ENCODE measurements at places on chromosomes 11 and 22.

DNA sequence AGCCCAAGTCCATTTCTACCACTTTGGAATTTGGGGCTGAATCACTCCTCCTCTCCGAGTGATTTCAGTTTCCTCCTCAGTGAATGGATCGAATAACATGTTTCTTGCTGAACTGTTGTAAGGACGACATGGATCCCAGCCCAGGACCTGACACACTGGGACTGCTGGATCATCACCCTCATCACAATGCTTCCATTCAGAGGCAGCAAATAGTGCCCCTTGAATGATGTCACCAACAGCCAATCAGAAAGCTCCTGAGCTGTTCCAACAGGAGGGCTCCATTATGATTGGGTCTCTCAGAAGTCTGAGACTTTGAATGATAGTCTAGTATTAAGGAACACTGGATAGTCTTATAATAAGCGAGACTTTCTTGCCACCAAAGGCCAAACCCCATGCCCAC, 158.9 kb downstream of the MYO18B start:
- DNase-seq: no peak

DNA sequence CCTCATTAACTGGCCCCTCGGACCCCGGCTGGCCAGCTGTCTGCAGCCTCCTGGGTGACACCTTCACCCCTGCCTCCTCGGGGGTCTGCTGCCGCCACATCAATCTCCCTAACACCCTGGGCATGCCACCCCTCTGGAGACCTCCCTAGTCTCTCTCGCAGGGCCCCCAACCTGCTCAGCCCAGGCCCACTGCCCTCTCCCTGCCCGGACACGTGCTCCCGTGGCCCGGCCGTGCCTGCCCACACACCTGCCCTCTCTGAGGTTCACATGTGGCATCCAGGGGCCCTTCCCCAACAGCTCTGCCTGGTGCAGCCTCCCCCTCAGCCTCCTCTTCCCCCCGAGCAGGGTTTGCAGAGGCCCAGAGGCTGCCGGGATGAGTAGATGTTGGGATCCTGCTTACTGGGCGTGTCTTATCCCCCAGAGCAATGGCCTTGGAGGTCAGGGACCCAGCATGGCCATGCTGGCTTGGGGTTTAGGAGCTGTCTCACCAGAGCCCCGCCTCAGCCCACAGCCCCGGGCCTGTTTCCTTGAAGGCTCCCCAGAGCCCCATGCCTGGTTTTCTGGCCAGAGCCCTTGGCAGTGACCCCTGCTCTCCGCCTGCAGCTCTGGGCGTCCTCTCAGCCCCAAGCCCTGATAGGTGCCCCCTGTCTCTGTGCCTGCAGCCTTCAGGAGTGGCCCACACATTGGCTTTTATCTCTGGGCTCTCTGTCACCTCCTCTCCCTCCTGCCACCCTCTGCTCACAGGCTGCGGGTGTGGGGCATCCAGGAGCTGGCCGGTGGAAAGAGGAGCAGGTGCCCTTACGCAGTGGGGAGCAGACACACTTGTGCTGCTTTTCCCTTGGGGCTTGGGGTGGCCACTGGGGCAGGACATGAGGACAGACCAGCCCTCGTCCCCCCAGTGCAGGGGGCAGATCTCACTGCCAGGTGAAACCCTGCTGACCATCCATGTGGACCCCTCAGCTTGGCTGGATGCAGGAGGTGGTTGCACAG, 25.7 kb upstream of the SEPTIN5 start:
- no peak for DNase-seq

DNA sequence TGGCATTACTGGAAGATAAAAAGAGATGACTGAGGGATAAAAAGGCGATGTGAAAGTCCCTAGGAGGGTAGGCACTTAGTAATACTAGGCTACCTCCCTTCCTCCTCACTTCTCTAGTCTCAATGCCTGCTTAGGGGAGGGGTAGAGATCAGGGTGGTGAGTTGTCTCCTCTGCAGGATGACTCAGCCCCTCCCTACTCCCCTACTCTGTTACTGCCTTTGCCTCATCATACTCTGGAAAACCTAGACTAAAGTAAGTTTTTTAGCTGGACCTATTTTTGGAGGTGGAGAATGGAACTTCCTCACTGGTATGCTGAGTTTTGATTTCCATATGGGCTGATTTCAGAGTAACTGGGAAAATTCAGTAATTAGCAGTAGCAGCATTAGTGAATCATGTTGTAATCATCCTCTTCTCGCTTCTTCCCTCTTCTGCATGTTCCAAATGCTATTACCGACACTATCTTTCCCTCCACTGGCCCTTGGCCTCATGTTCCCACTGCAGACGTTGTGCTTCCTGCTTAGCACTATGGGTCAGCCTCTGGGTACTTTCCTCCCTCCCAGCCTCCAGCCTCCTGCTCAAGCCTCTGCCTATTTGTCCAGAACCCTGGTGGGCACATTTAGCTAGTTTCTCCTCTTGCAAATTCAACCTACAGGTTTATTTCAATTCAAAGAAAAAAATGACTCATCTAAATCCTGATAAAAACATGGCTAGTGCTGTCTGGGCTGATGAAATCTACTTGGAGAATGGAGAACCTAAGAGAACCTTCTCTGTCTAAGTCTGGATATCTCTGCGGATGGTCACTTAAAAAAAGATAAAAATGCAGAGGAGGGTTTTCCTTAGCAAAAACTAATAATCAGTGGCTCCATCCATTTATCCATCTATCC, 281.7 kb downstream of the ST3GAL4 start:
- no peak for DNase-seq

- no peak for DNase-seq
Observed at GRCh38 chr22:43110927-43111623, 525 bp downstream of the BIK start.

GRCh38 chr22:25514436-25515180, 49.9 kb upstream of the GRK3 start:
- DNase-seq: no peak

- DNase-seq: no peak
Observed at GRCh38 chr11:72921028-72921716, 107.0 kb downstream of the ATG16L2 start.

DNA sequence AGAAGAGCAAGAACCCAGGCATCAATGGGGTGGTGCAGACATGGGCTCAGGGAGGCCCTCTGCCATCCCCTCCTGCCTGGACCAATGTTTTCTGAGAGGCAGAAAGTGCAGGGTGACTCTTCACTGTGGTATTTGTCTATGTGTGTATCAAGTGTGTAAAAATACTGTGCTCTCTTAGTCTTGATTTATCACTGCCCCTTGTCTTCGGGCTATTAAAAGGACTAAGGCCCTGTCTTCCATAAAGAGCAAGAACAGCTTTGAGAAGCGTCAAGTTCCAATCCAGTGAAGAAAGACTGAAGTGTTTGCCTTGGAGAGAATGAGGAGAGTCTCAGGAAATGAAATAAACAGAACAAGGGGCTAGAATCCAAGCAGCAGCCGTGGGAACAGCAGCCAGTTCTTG, 14.4 kb downstream of the PRSS23 start:
- DNase-seq: no peak

GRCh38 chr11:111347723-111348115, 31.4 kb downstream of the POU2AF1 start:
- DNase-seq: no peak

GRCh38 chr11:121418625-121419114, 33.4 kb upstream of the SORL1 start:
- DNase-seq: no peak

DNA sequence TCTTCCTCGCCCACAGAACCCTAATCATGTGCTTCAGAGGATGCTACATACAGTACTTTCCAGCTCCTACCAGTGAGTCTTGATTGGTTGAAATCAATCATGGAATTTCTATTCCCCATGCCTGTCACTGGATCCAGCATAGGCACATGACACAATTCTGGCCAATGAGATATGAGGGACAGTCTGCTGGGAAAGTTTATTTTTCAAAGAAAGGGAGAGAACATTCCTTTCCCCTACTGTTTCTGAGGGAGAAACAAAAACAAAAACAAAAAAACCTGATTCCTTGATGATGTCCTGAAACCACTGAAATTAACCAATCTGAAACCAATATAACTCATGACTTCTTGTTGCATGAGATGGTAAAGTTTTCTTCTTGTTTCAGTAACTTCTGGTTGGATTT, 3.3 kb upstream of the RCN1 start:
- DNase-seq: no peak

- peak; percentile 4 for DNase-seq
Observed at GRCh38 chr11:79546351-79546750, 105.5 kb upstream of the TENM4 start.

DNA sequence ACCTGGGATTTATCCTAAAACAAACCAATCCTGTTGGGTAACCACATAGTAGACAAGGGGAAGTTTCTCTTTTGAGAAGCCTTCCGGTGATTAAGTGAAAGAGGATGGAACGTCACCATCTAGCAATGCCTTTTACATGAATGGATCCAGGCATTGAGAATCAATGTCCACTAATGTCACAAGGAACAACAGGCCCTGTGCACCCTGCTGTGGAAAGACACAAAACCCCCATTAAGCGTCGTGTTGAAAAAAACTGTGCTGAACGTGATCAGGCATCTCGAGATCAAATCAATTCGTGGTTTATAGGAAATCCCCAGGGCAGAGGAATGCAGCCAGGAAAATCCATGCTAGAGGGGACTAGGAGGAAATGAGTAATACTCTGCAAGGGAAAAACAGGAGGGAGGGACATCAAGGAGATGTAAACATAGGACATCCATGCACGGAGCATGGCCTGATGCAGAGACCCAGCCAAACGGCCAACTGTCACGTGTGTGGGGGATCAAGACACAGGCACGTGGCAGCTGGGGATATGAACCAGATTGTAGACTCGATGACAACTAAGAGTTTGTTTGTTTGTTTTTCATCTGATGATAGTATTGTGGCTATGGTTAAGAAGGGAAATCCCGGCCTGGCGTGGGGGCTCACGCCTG, 38.6 kb upstream of the CARS1 start:
- DNase-seq: no peak

DNA sequence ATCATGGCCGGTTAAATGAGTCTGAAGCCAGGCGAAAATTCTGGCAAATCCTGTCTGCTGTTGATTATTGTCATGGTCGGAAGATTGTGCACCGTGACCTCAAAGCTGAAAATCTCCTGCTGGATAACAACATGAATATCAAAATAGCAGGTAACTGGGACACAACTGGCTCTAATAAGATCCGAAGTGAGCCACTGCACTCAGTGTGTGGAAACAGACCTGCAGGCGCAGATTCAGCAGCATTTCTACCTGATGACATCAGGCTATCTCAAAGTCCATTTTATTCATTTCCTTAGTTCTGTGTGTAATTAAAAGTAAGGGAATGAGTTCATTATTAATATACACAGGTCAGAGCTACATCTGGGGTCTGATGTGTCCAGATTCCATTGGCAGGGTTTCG, 78.2 kb downstream of the PPP2R1B start:
- DNase-seq: no peak

- peak; percentile 38 for DNase-seq
Observed at GRCh38 chr11:7524462-7525235, 10.8 kb downstream of the PPFIBP2 start.

DNA sequence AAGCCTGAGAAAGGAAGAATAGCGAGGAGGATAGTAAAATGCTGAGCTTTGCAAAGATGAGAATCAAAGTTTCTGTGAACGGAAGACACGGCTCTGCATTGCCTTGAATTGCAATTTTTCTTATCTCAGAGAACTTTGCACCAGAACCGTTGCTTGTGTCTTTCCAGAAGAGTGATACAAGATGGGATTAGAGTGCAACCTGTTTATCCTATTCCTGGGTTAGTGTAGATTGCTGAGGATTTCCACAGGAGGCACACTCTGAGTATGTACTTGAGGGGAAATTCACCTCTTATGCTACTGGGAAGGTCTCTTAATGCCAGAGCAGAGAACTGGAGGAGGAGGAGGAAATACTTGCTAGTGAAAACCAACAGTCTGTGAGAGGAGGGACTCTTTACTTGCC, 377.5 kb downstream of the OPCML start:
- no peak for DNase-seq

DNA sequence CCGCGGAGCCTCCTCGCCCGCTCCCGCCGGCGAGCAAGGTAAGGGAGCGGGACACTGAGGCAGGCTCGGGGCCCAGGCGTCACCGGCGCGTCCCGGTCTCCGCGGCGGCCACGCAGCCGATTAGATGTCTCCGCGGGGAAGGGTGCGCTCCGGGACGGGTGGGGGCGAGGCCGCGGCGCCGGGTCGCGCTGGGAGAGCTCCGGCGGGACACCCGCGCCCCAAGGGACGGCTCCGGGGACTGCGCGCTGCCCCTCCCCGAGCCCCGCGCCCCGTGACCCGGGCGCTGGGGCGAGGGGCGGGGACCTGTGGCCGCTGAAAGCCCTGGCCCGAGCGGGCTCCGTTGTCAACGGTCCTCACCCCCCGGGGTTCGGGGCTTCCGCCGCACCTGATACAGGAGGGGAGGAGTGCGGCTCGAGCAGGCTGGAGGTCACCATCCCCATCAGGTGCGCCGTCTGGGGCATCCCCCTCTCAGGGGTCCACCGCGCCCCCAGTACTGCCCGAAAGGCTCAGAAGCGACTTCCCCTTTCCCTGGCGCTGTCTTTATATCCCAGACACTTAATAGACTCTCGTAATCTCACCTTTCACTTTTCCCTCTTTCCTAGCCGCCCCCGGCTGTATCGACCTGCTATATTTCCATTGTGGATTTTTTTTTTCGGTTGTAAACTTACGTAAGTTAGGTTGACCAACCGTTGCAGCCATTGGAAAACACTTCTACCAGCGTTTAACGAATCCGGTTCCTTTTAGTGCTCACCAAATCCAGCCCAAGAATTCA, 573 bp downstream of the PPFIA1 start:
- peak; percentile 17 for DNase-seq

DNA sequence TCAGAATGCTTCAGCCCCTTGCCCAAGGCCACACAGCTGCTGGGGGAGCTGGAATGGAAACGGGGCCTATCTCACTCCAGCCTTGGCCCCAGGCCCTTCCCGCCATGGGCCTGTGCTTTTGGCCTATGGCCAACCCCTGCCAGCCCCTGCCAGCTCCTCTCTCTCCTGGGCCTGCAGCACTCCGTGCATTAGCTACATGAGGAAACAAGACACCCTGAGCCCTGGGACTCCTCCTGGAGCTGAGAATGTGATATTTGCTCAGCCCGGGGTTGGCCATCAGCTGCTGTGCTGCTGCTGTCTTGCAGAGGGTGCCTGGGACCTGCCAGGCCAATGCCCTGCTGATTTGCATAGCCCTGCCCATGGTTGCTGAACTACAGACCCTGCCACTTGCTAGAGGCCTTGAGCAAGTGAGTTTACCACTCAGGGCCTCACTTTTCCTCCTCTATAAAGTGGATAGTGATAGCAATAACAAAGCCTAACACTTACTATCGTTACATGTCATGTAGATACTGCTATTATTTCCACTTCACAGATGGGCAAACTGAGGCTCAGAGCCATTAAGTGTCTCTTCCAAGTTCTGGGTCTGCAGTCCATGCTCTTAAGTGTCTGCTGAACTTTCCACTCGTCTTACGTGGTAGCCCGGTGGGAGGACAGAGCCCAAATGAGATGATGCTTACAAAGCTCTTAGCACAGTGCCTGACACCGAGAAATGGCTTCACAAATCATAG, 99.6 kb downstream of the KIAA1671 start:
- DNase-seq: no peak

GRCh38 chr11:723120-723883, 17.3 kb downstream of the EPS8L2 start:
- no peak for DNase-seq

GRCh38 chr22:37295213-37295886, 13.0 kb downstream of the CYTH4 start:
- DNase-seq: no peak

GRCh38 chr11:34223021-34223813, 117.8 kb downstream of the NAT10 start:
- DNase-seq: no peak

Measured in right renal cortex interstitium (tissue), 3 donors.